Stimulated activated CD4-positive, alpha-beta T cell treated with anti-CD3 and anti-CD28 coated beads, Interleukin-4, amount 100 ng/mL, for 4 hours (primary cell): ENCODE measurements at places on chromosomes 5 and 9.

GRCh38 chr9:124254261-124254682 is 3.5 kb upstream of the NEK6 start:
- no peak for DNase-seq

DNA sequence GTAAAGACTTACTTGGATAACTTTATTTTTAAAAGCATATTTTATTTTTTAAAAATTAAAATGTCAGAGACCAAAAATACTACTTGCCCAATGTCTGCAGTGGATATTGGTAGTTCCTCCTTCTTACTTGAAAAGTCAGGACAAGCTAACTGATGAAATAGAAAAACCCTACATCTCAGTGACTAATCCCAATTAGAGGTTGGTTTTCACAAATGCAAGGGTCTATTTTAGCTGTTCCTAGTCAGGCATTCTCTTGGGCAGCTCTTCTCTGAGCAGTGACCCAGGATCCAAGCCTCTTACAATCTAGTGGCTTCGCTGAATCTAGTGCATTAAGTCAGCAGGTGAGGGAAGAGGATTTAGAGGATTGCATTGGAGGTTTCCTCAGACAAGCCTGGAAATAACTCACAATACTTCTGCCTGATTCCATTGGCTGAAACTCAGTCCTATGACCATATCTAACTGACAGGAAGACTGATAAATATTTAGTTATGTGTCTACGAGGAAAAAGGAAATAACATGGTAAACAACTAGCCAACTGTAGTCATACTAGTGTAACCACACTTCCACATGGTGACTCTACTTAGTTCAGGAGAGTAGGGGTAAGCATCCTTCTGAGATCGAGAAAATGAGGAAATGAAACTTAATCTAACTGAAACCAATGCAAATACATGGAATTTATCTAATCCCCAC is 34.2 kb upstream of the MIER3 start:
- no peak for DNase-seq

- DNase-seq = no peak
Observed at GRCh38 chr9:117725426-117725887, 21.3 kb downstream of the TLR4 start.

DNA sequence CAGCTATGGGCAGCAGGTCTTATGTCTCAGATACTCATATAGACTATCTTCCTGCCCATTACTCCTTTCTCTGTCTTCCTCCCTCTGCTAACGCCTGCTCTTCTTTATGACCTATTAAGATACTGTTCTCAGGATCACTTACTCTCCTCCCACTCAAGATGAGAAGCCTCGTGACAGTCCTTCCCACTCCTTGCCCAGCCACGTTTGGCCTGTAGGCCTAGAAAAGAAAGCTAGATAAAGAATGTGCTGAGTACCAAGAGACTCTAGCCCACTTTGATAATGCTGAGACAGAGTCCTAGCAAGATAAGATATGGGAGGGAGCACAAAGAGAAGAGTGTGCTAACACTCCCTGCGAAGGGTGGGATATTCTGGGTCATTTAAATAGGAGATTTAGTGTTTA is 6.8 kb upstream of the DENND4C start:
- DNase-seq = no peak

- DNase-seq = no peak
Observed at GRCh38 chr5:136034492-136034891, 5.7 kb downstream of the TGFBI start.

DNA sequence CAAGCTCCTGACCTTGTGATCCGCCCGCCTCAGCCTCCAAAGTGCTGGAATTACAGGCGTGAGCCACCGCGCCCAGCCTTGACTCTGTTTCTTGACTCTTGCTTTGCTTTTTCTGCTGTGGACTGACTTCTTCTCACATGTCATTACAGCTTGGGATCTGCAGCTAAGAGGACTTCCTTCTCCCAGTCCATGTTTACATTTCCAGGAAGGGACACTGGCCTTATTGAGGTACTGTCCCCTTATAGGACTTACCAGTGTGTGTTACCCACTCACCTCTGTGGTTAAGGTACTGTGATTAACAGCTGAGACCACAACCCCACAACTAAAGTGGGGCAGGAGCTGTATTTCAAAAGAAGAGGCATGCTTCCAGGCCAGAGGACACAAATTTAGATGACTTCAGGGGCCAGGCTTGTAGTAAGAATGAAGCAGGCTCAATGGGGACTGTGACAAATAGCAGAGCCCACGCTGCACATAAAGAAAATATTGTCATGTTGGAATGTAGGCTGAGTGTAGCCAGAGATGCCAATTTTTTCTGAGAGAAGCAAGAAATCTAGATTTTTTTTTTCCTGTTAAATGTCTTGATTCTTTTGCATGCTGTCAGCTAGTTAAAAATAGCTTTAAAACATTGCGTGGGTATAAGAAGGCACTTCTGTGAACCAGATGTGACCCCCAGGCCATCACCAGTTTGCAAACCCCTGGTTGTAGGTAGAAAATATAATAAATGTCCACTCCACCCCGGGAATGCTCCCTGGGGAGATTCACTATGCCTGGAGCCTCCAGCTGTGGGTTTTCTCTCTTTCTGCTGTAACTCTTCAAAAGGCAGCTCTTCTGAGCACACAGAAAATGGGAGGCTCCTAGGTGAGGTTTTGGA is 75.0 kb downstream of the PTPDC1 start:
- DNase-seq = no peak

- no peak for DNase-seq
Observed at GRCh38 chr9:4638968-4639367, 23.1 kb upstream of the PLPP6 start.

- no peak for DNase-seq
Observed at GRCh38 chr5:15627109-15627508, 127.1 kb downstream of the FBXL7 start.

DNA sequence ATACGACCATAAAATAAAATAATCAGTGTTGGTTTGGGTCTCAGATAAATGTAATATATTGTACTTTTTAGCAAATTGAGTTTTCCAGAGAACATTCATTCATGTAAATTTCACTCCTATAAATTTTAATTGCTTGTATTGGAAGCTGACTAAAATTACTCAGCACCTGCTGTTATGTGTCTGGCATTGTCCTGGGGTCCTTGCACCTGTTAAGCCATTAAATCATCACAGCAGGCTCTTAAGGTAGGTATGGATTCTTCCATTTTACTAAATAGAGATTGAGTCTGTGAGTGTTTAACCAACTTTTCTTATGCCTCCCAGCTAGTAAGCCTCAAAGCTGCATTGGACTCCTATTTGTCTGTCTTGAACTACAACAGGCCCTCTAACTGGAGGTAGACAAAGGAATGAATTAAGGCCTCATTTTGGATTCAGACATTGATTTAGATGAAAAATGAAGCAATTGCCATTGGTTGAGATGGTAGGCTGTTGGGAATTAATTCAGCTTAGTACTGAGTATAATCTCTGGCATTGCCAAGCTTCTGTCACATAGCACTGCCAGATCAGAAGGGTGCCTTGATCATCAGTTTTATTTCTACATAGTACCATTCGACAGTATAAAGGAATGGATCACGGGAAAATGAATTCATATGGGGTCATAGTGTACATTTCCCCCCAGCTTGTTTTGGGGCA is 78.9 kb downstream of the PARP8 start:
- no peak for DNase-seq
